Pulmonary artery endothelial cell (primary cell): ENCODE measurements at places on chromosomes 1 and 21. TPM values are rescaled to one million over a fixed set of nuclear protein-coding genes. Genes with fewer than 3 reads are reported as not detected.

Gene PCP4L1
- not detected in 2 replicates for total RNA-seq

Gene SLC2A5
- total RNA-seq, result not detected in 2 replicates

Gene MORN1
- 4.1 and 4.3 TPM in 2 replicates for total RNA-seq

Gene KMO
- total RNA-seq, result not detected in 2 replicates

Gene SPRR2F
- total RNA-seq, result not detected in 2 replicates

Gene PLA2G2F
- total RNA-seq, result not detected in 2 replicates

Gene HJV
- total RNA-seq, result not detected in 2 replicates

Gene ATP8B2
- 77.0 and 112 TPM in 2 replicates for total RNA-seq

Gene SLC9C2
- not detected in 2 replicates for total RNA-seq

Gene TNFRSF9
- 0.20 and 1.9 TPM in 2 replicates for total RNA-seq

Gene OR2T12
- total RNA-seq, result not detected in 2 replicates

Gene UTS2
- not detected in 2 replicates for total RNA-seq

Gene SELP
- total RNA-seq, result 1.8 and 3.3 TPM in 2 replicates

Gene PRAMEF13
- total RNA-seq, result not detected in 2 replicates

Gene EPHA10
- not detected in 2 replicates for total RNA-seq

Gene RASAL2
- total RNA-seq, result 9.6 and 13.5 TPM in 2 replicates

Gene TFF2
- total RNA-seq, result not detected in 2 replicates

Gene NTNG1
- total RNA-seq, result 0.20 and 0.78 TPM in 2 replicates

Gene TMPRSS15
- not detected in 2 replicates for total RNA-seq

Gene NDUFS2
- total RNA-seq, result 200 and 232 TPM in 2 replicates

Gene KCNK2
- not detected in 2 replicates for total RNA-seq

Gene PLA2G5
- 0.07 and 0.18 TPM in 2 replicates for total RNA-seq

Gene HAO2
- not detected in 2 replicates for total RNA-seq

Gene GPBP1L1
- total RNA-seq, result 70.4 and 87.6 TPM in 2 replicates

Gene FAM78B
- total RNA-seq, result 0.13 and 0.49 TPM in 2 replicates

Gene OR2T11
- not detected in 2 replicates for total RNA-seq

Gene ARMH1
- not detected in 2 replicates for total RNA-seq

Gene OR2L3
- total RNA-seq, result not detected in 2 replicates

Gene XCL2
- total RNA-seq, result not detected in 2 replicates

Gene LORICRIN
- not detected in 2 replicates for total RNA-seq

Gene GCSAML
- not detected in 2 replicates for total RNA-seq

Gene SYPL2
- 0.04 TPM in 1 of 2 replicates, not detected in the other for total RNA-seq

Gene TDRD10
- total RNA-seq, result 1.7 and 3.8 TPM in 2 replicates
